ENCODE measurements at places on chromosomes 6 and 20.

GRCh38 chr6:137307163-137307854 is 88.1 kb upstream of the IFNGR1 start:
- DNase-seq, result no peak

GRCh38 chr6:21451546-21452013 is 142.0 kb upstream of the SOX4 start:
- DNase-seq, result no peak

GRCh38 chr20:51182571-51182970 is 159.7 kb upstream of the KCNG1 start:
- DNase-seq, result no peak

- DNase-seq, result no peak
These were observed 37.5 kb downstream of the SNX9 start for GRCh38 chr6:157860505-157860991.

DNA sequence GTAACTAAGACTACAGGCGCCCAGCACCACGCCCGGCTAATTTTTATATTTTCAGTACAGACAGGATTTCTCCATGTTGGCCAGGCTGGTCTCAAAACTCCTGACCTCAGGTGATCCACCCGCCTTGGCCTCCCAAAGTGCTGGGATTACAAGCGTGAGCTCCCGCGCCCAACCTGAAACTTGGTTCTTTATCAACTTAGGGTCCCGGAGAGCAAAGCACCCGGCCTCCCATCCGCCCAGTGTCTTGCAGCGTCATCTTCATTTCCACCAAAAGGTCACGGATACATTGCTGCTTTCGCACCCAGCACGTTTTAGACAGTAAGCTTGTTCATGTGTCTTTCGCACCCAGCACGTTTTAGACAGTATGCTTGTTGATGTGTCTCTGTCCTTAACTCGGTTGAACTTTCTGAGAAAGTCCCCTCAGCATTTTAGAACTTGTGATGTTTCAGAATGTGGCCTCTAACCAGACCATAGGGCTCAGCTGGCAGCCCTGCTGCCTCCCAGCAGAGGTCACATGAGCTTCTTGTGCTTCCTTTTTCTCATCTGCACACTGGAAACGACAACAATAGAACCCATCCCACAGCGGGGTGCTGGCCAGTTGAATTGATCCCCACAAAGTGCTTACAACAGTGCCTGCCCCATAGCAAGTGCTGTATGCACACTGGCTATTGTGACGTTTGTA is 48.8 kb downstream of the PRR18 start:
- no peak for DNase-seq

- DNase-seq, result no peak
These were observed 36.0 kb upstream of the EDN1 start for GRCh38 chr6:12254210-12254609.

- DNase-seq, result no peak
These were observed 233.3 kb downstream of the TINAG start for GRCh38 chr6:54541541-54541940.

GRCh38 chr20:63977739-63978276 is 1.6 kb downstream of the SAMD10 start:
- peak; percentile 57 for DNase-seq
